ENCODE measurements at places on chromosomes 7 and 10. TPM values are rescaled to one million over a fixed set of nuclear protein-coding genes. Genes with fewer than 3 reads are reported as not detected.

DNA sequence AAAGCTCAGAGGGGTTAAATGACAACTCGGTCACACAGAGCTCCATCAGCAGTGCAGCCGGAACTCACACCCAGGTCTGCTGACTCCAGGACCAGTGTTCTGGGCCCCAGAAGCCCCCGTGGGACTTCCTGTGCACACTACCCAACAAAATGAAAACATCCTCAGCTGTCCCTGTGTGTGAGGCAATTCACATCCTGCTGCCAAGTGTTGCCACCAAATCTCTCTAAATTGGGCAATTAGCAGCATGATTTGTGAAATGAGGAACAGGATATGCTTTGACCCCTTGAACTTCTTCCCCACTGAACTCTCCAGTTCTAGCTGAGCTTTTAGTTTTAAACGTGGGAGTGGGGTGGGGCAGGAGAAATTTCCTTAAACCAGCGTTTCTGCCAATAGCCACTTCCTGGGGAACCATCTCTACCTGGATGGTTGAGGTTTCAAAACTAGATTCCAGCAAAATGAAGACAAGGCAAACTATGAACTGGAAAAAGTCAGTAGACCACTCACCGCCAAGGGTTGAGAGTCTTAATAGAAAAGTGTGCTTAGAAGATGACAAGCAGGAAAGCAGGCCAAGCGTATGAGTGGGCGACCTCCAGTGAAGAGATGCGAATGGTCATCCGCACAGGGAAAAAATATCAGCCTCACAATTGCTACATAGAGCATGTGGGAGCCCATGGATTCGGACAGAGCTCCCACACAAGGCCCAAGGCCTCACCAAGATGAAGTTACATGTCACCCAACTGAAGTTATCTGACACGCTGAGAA is 51.9 kb upstream of the CHST15 start:
- no peak overlapping the region for H3K27ac ChIP-seq
- H3K27me3 ChIP-seq, result peaks cover 2% of the 10 kb centered on the region
- no peaks in the 10 kb centered on the region for H3K36me3 ChIP-seq

DNA sequence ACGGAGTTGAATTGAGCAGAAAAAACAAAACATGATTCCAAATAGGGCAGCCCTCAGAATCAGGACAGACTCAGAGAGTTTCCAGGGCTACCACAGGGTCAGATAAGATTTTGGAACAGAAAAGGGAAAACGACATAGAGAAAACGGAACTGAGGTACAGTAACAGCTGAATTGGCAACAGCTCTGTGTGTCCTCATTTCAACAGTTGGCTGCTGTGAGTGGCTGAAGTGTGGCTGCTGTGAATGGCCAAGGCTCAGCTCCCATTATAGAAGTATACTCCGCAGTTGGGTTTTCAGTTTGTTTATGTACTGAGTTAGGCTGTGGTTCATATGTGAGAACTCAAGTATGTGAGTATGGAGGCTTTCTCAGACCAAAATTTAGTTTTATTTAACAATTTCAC is 32.0 kb downstream of the ANTXRL start:
- H3K4me1 ChIP-seq, result peaks cover 3% of the 10 kb centered on the region
- no peak overlapping the region for H3K27ac ChIP-seq
- peaks cover 9% of the 10 kb centered on the region for H3K27me3 ChIP-seq
- DNase-seq, result no peak
- no peaks in the 10 kb centered on the region for H3K36me3 ChIP-seq
- no peak overlapping the region for H3K4me3 ChIP-seq

STEAP4 gene
- total RNA-seq, result not detected

DNA sequence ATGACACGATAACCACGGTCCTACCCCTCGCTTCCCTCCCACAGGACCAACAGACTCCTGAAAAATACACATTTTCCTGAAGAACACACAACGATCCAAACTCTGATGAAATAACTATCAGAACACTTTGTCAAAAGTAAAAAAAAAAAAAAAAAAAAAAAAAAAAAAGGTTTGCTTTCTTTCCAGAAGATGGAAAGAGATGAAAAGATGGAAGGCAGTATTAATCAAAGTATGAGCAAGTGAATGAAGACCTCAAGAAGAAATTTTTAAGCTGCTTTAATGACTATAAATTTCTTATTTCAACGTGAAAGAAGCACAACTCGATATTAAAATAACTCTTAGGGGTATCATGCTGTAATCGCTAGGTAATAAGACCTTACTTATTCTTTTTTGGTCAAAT is 202.3 kb downstream of the CHCHD3 start:
- no peak for DNase-seq
- no peaks in the 10 kb centered on the region for H3K27me3 ChIP-seq
- H3K4me1 ChIP-seq, result no peaks in the 10 kb centered on the region
- no peak overlapping the region for H3K27ac ChIP-seq
- no peaks in the 10 kb centered on the region for H3K36me3 ChIP-seq

DNA sequence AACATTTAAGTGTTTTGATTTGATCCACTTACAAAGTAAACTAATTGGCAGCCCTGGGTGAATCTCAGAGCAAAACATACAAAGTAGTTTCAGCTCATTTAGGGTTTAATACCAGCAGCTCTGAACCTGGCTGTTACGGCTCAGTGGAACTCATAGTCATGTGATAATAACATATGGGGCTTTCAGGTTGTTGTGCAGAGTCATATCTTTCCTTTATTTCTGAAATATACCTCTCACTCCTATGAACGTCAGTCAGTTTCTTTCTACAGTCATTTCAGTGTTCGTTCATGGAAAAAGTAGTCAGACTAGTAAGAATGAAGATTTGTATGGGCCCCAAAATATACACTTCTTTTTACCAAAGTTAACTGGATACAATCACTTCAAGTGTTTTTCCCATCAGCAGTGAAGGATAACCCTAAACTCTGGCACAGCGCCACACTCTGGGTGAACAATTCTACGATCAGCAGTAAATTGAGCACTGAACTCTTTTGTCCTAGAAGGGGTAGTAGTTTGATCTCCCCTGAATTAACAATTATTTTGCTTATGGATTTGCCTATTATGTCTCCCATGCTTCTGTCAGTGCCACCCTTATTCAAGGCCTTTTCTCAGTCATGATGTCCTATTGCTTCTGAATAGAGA is 218.6 kb downstream of the THSD7A start:
- H3K4me3 ChIP-seq, result no peak overlapping the region
- H3K36me3 ChIP-seq, result no peaks in the 10 kb centered on the region
- DNase-seq, result no peak
- H3K27me3 ChIP-seq, result no peaks in the 10 kb centered on the region
- no peaks in the 10 kb centered on the region for H3K4me1 ChIP-seq

ABCC2 gene
- 0.31 TPM for total RNA-seq

DNA sequence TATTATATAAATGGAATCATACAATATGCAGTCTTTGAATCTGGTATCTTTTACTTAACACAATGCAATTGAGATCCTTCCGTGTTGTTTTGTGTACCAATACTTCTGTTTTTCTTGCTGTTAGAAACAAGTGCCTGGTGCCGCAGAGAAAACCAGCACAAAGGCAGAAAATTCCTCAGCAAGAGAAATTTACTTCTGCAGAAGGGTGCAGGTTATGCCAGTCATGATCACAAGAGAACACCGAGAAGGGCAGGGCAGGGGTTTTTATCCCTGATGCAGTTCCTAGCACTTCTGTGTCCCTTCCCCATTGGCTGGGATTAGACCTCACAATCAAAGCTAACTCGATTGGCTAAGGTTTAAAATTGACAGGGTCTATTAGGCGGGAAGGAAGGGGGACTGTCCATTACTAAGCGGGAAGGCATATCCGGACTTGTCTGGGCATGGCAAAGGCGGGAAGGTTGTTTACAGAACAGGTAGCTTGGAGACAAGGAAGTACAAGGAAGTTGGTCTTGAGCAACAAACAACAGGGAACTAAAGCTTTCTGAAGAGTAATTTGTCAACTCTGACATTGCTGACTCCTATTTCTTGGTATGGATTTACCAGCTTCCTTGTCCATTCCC is 2.4 kb upstream of the ZNF33B start:
- no peak overlapping the region for H3K27ac ChIP-seq
- no peak for DNase-seq
- H3K4me3 ChIP-seq, result no peak overlapping the region
- H3K4me1 ChIP-seq, result peaks cover 3% of the 10 kb centered on the region
- no peaks in the 10 kb centered on the region for H3K27me3 ChIP-seq

DNA sequence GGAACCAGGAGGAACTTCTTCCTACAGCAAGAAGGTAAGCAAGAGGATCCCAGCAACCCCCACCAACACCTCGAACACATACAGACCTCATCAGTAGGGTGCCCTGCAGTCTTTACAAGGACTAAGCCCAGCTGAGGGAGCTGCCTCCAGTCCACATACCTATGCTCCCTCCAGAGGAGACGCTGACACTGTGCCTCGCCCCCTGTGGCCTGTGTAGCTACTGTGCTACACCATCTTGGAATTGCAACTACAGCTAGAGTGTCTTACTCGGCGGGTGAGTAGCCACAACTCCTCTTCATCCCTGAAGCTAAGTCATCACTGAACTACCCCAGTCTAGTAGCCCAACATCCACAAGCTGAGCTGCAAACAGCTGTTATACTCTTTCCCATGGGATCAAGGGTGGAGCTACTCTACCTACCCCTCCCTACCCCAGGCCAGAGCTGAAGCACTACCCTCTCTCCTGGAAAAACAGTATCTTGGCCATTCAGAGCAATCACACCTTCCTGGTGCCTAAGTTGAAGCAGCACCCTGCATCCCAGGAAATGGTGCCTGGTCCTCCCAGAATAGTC is 42.2 kb upstream of the CAMK2B start:
- H3K27me3 ChIP-seq, result no peaks in the 10 kb centered on the region
- DNase-seq, result no peak
- no peaks in the 10 kb centered on the region for H3K36me3 ChIP-seq
- H3K4me1 ChIP-seq, result peaks cover 9% of the 10 kb centered on the region

LBX1 gene
- not detected for total RNA-seq

SPAM1 gene
- total RNA-seq, result not detected

- peaks cover 31% of the 10 kb centered on the region for H3K36me3 ChIP-seq
- DNase-seq, result no peak
- H3K4me1 ChIP-seq, result no peaks in the 10 kb centered on the region
These were observed 76.7 kb downstream of the EZH2 start for GRCh38 chr7:148807436-148807835.

NPC1L1 gene
- 0.07 TPM for total RNA-seq

DNA sequence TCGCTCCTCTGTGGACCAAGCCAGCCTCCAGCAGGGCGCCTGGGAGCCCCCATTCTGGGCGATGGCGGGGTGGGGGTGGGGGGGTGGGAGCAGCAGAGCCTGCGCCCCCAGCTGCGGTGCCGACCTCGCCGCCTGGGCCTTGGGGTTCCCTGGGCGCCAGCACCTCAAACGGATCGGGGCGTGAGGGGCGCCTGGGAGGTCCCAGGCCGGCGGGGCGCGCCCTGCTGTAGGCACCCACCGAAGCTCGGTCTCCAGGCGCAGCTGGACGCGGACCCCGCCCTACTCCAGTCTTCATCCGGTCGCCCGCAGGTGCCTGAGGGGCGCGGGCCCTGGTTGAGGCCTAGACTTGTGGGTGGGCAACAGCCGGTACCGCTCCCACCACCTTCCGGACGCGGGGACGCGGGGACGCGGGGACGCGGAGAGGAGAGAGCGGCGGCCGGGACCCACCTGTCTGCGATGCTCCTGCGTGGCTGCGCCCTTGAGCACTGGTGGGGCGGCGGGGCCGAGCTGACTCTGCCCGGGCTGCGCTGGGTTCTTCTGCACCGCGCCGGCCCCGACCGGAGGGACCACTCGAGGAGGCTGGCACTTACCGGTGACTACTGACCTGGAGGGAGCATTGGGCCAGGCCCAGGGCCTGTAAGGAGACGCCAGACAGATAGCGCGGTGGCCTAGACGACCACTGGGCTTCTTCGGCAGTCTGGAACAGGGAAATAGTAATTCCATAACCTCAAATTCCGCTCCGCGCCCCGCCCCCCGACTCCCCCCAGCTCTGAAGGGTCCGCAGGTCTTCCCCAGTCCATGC is 5.5 kb upstream of the KCP start:
- no peak overlapping the region for H3K4me3 ChIP-seq
- H3K27me3 ChIP-seq, result peaks cover 47% of the 10 kb centered on the region

DNA sequence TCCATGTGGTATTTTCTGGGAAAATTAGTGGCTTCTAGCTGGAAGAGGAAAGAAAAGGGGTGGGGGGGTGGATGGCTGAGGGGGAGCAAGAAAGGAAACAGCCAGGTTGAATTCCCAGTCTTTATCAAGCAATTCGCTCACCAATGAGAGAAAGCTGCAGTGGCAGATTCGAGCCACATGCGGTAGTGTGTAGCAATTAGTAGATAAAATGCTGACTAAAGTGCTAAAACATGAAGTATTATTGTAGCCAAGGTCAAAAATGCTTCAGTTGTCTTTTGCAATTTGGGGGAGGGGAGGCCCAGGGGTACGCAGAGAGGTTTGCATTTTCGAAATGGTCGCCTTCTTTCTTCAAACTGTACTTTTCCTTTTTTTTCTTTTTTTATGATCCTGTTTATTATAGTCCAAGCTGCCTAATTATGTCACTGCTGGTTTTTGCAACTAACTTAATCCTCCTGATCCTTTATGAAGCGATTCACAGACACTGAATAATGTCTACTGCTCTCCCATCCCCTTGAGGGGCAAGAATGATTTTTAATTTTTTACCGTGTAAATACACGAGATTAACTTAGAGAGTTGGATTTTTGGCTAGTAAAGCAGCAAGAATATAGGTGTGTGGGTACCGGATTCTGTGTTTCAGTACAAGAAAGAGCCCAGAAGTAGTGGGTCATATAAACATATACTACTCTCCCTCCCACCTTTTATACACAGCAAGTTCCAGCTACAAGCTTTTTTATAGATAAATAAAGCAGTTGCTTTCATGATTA is 3.6 kb upstream of the ARID5B start:
- no peaks in the 10 kb centered on the region for H3K36me3 ChIP-seq
- H3K4me1 ChIP-seq, result peaks cover 32% of the 10 kb centered on the region
- peak overlapping the region; percentile 40 for H3K4me3 ChIP-seq
- H3K27ac ChIP-seq, result peak overlapping the region; percentile 57
- H3K27me3 ChIP-seq, result no peaks in the 10 kb centered on the region
- DNase-seq, result peak; percentile 63

- no peaks in the 10 kb centered on the region for H3K27me3 ChIP-seq
- no peak for DNase-seq
- no peaks in the 10 kb centered on the region for H3K36me3 ChIP-seq
- no peaks in the 10 kb centered on the region for H3K4me1 ChIP-seq
- no peak overlapping the region for H3K27ac ChIP-seq
These were observed 37.6 kb downstream of the AKR1C4 start for GRCh38 chr10:5234106-5234860.

NUTM2E gene
- 0.50 TPM for total RNA-seq

LOXL4 gene
- 41.2 TPM for total RNA-seq

- peaks cover 20% of the 10 kb centered on the region for H3K4me1 ChIP-seq
- H3K36me3 ChIP-seq, result no peaks in the 10 kb centered on the region
- H3K4me3 ChIP-seq, result no peak overlapping the region
- DNase-seq, result no peak
- H3K27ac ChIP-seq, result no peak overlapping the region
- no peaks in the 10 kb centered on the region for H3K27me3 ChIP-seq
These were observed 202.3 kb upstream of the PRKCQ start for GRCh38 chr10:6782378-6782777.

- H3K27ac ChIP-seq, result no peak overlapping the region
- DNase-seq, result no peak
- no peak overlapping the region for H3K4me3 ChIP-seq
- H3K27me3 ChIP-seq, result no peaks in the 10 kb centered on the region
- H3K36me3 ChIP-seq, result no peaks in the 10 kb centered on the region
These were observed 19.3 kb downstream of the CACNB2 start for GRCh38 chr10:18159557-18159956.

- no peaks in the 10 kb centered on the region for H3K27me3 ChIP-seq
- peak; percentile 46 for DNase-seq
- H3K4me3 ChIP-seq, result no peak overlapping the region
- H3K4me1 ChIP-seq, result no peaks in the 10 kb centered on the region
These were observed 50.8 kb downstream of the ESYT2 start for GRCh38 chr7:158778471-158778870.
